ENCODE measurements at places on chromosomes 6 and 20.

- DNase-seq, result no peak
Measured at GRCh38 chr20:45419188-45420091, 3.5 kb downstream of the PIGT start.

- no peak for DNase-seq
Measured at GRCh38 chr6:30818391-30818841, 65.9 kb upstream of the DDR1 start.

- no peak for DNase-seq
Measured at GRCh38 chr6:97705568-97705967, 422.6 kb upstream of the MMS22L start.

GRCh38 chr20:2557873-2558580 lies 21.7 kb downstream of the TMC2 start:
- DNase-seq, result no peak

DNA sequence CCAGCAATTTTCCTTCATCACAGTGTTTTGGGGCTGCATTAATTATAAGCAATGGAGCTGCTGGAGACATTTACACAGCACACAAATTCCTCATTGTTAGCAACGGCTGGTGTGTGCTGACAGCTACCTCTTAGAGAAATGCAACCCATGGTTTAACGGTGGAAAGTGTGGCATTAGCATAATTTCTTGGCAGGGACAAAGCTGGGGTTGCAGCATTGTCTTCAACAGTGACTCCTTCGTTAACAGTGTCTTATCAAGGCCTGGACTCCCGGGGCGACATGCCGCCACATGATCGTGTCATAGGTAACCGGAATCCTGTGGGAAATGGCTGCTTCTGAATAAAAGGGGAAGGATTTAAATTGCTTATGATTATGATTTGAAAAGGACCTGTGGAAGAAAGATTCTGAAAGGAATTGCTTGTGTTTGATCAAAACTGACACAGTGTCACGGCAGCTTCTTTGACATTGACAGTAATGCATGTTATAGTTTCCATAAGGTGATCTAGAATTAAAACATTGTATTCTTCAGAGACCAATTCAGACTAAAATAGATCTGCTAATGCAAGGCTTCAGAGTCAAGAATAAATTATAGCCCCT lies 128.0 kb downstream of the UST start:
- DNase-seq, result no peak

DNA sequence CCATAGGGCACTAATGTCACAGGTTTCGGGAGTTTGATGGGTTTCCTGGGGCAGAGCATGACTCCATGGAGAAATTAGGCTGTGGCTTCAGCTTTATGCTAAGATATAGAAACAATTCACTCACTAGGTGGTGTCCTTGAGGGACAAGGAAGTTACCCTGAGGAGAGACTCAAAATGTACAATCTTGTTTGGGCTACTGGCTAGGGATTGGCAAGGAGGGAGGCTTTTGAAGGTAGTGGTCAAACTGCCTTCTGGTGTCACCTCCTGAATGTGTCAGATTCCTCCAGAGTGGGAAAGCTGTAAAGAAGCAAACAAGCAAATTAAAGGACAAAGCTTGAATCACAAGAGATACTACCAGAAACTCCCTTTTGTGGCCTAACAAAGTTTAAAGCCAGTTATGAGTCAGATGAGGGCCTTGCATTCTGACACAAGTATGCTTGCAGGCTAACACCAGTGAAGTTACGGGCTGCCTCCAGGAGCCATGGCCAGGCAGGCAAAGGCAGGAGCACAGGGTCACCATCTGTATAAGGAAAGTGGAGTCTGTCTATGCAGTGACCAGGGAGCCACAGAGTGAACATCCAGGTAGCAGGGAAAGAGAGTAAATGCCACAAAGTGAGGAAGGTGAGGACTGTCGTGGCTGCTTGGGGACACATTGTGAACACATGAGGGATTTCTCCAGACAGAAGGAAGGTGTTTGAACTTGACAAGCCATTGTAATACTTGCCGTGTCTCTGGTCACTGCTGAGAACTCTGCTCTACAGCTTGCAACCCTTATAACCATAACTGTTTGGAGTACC lies 107.7 kb upstream of the DTNBP1 start:
- DNase-seq, result no peak

- DNase-seq, result no peak
Measured at GRCh38 chr6:169854083-169854725, 102.8 kb downstream of the ERMARD start.

DNA sequence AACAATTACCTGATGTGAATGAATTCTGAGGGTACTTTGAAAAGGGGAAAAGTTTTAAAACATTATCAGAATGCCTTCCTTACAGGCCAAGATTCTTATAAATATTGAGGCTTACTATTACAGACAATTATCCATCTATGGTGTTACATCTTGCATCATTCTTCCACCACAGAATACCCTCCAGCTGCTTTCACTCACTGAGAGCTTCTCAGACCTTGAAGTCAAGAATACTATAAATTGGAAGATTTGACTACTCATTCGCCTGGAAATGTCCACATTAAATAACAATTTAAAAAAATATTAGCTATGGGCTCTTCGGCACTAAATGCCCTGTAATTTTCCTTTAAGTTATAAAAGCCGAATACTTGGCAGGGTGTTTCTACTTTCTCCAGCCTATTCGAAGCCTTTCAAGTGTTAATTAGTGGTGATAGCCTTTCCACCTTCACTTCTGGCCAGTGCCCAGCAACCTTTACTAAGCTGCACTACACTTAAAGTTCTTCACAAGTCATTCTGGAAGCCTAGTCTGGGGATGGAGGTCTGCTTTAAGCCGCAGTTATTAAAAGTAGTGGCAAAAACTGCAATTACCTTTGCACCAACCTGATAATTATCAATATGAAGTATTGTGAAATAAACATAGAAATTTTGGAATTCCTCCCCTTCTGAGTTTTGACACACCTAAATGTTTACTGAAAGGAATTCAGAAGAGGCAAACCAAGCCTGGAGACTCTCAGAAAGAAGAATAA lies 100.9 kb downstream of the BMP5 start:
- no peak for DNase-seq
